ENCODE measurements at places on chromosomes 16 and 17.

- DNase-seq, result no peak
Measured at GRCh38 chr17:21190078-21190477, 23.9 kb downstream of the TMEM11 start.

GRCh38 chr16:19503461-19504075, 18.3 kb downstream of the GDE1 start:
- no peak for DNase-seq

DNA sequence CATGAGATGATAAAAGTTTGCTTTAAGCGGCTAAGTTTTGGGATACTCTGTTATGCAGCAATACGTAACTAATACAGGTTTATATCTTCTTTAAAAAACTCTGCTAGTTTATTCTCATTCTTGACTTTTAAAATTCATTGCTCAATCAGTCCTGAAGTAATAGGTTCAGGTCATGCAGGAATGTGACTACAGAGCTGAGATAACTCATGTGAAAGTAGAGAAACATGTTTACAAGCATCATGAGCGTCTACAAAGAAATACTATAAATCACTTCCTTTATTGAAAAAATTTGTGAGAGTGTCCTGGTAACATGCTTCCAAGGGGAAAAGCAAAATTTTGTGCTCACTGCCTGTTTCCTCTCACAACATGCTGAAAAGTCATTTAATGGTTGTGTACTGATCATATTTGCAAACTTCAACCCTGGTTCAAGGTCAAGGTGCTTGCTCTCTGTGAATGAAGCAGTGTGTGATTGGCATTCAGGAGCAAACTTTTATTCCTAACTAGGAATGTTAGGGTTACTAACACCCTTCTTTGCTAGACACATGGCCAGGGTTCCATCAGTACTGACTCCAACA, 12.5 kb upstream of the TMIGD1 start:
- DNase-seq, result no peak

- DNase-seq, result no peak
Measured at GRCh38 chr17:79777120-79777893, 641 bp upstream of the CBX2 start.

DNA sequence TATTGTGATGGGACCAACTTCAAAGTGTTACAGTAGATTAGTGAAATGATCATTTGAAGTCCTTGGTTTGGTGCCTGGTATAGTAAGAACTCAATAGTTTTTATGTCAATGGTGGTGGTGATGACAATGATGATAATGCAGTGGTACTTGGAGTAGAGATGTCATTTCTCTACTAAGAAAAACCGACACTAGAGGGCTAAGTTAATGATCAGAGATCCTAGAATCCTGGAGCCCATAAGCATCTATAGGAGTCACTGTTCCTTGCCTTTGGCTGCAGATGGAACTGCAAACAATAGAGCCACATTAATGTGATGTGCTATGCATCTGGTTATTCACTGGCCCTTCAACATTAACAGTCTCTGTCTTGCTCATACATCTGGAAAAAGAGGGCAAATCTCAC, 103.8 kb downstream of the ANKFN1 start:
- no peak for DNase-seq

- no peak for DNase-seq
Measured at GRCh38 chr17:34793231-34793908, 167.9 kb downstream of the CCT6B start.

GRCh38 chr16:72928090-72928981, 119.6 kb downstream of the ZFHX3 start:
- no peak for DNase-seq

DNA sequence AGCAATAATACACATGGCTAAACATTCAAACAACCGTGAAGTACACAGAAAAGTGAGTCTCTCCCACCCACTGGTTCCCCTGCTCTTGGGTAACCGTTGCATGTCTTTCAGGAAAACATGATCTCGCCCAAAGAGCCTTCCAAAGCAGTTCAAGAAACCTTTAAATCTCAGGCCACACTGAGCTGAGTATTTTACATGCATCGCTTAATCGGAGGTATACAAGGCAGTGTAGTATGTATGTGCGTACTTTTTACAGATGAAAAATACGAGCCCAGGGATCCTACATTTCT, 741 bp upstream of the DEXI start:
- DNase-seq, result no peak

DNA sequence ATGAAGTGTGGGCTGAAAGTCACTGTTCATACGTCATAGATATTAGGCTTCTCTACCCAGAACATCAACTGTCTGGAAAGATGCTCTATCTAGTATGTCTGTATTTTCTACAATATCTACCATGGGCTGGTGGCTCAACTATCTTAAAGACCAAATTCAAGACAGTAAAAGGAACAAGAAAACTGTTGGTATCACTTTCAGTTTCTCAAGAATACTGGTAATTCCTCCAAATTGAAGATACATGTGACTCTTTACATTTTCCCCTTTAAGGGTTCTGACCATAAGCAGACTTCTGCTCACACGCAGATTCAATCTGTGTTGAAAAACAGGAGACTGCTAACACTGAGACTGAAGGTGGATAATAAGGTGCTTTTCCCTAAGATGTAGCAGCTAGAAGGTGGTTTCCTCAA, 24.2 kb downstream of the XPO6 start:
- no peak for DNase-seq

DNA sequence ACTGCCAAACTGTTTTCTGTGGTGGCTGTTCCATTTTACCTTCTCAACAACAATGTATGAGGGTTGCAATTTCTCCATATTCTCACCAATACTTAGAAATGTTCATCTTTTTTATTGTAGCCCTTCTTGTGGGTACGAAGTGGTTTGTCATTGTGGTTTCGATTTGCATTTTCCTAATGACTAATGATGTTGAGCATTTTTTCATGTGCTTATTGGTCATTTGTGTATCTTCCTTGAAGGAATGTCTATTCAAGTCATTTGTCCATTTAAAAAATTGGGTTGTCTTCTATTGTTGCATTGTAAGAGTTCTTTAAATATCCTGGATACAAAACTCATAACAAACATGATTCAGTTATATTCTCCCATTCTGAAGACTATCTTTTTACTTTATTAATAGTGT, 47.5 kb upstream of the CCL2 start:
- DNase-seq, result no peak

- no peak for DNase-seq
Measured at GRCh38 chr16:58123896-58124600, 5.1 kb downstream of the CFAP20 start.

DNA sequence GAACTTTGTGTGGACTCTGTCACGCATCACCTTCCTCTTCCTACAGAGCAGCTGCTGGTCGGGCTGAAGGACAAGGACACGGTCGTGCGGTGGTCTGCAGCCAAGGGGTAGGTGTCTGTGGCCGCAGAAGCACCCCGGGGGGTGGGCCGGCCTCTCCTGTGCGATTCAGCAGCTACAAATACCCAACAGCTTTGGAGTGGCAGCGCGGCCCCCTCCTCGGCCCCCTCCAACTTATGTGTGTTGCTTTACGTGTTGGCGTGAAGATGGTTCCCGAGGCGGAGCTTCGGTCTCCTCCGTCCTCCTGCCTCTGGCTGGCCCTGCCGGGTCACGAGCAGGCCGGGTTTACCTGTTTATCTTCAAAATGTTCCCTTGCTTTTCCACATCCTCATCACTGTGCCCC, 32.3 kb downstream of the ZNF750 start:
- DNase-seq, result no peak

DNA sequence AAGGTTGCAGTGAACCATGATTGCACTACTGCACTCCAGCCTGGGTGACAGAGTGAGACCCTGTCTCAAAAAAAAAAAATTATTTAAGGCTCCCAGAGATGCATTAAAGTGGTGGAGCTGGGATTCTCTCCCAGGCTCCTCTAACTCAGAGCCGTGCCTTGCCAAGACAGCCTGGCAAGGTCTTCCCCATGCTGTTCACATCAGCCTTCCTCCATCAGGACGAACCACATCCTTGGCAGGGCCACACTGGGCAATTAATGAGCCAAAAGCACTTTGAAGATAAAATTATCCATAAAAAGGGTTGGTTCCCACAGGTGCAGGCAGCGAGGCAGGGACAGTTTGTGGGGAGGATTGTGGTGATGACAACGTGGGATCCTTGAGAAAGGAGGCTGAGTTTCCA, 19.8 kb upstream of the BBS2 start:
- DNase-seq, result no peak

- no peak for DNase-seq
Measured at GRCh38 chr16:56965149-56966092, 3.7 kb downstream of the CETP start.

DNA sequence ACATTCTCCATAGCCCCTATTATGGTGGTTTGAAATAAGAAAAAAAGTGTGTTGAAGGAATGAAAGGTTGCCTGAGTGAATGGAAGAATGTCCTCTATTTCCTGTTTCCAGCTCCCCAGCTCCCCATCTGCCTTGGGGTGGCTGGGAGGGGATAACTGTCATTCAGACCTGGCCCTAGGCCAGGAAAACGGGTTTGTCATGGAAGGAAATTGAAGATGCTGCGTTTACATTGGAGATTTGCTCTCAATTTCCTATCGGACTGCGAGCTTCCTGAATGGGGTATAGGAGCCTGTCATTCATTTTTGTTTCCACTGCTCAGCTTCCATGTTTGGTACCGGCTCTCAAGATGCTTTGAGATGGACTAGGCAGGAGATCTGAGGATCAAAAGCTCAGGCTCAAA, 2.2 kb upstream of the FZD2 start:
- DNase-seq, result no peak

DNA sequence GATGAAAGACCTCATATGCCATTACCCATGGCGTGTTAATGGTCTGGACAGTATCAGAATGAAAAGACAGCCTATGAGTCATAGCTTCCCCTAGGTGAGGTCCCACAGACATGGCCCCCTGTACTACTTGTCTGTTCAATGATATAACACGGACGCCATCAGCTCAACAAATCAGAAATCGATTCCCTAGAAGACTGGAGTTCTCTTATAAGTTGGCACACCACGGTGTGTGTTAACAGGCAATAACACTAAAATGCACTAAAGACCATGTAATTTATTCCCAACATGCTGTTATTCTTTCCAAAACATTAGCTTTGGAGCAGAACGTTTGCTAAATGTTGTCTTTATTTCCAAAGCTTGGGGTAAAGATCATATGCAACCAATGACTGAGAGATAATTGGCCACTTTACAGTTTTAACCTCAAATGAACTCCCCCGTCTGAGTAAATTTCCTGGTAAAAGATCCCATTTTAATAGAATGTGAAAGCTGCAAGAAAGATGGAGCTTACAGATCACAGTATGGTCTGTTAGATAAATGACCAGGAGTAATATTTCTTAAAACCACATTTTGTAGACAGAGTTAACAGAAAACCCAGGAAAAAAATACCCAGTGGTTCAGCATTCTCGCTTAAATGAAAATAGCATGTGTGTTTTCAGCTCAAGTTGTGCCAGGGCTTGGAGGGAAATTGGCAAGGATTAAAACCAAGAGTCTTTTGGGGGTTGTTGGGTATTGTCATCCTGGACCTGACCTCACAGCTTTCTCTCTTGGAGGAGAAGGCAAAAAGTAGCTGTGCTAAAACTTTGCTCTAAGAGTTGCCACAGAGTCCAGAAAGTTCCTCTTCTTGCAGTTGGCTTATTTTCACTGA, 65.9 kb downstream of the PCTP start:
- no peak for DNase-seq

DNA sequence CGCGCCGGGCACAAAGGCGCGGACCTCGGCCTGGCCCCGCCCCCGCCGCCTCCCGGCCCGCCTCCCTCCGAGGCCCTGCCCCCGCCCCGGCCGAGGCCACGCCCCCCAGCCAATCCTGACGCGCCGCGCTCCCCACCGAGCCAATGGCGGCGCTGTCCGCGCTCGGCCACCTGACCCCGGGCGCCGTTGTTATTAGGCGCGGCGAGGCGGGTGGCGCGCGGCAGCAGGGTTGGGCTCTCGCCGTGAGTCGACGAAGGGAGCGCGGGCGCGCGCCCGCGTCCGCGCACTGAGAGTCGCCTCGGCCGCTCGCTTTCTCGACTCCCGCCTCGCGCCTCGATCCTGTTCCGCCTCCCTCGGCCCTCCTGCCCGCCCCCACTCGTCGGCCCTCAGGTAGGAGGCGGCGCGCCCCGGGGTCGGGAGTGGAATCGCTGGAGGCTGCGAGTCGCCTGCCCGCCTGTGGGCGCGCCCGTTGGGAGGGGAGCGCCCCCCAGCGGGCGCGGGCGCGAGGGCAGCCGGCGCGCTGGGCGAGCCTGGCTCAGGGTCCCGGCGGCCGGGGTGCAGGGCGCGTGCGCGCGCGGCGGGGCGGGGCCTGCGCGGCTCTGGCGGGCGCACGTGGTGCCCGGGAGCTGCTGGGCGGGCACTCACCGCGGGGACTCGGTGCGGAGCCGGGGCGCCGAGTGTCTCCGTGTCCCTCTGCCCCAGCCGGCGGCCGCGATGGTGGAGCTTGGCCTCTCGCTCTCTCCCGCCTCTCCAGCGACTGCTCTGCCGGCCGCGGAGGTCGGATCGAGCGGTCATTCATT, 405 bp upstream of the CBLN1 start:
- DNase-seq, result no peak

GRCh38 chr17:50686494-50687199, 21.1 kb downstream of the ANKRD40 start:
- no peak for DNase-seq

- no peak for DNase-seq
Measured at GRCh38 chr17:40765657-40766056, 6.3 kb downstream of the KRT26 start.

Data from stimulated activated CD8-positive, alpha-beta memory T cell treated with anti-CD3 and anti-CD28 coated beads, Interleukin-4, amount 100 ng/mL, for 4 hours (primary cell).